ENCODE measurements at places on chromosomes 7 and 10.

DNA sequence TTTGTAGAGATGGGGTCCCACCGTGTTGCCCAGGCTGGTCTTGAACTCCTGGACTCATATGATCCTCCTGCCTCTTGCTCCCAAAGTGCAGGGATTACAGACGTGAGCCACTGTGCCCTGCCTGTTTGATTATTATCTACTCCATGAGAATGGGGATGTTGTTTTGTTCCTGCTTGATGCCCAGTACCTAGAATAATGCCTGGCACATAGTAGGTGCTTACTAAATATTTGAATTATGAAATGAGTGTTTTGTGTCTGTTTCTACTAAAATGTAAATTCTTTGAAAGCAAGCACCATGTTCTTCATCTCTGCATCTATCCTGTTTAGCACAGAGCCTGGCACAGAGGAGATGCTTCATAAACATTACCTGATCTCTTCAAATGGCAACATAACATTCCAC, 40.9 kb downstream of the ZNF783 start:
- DNase-seq: no peak

DNA sequence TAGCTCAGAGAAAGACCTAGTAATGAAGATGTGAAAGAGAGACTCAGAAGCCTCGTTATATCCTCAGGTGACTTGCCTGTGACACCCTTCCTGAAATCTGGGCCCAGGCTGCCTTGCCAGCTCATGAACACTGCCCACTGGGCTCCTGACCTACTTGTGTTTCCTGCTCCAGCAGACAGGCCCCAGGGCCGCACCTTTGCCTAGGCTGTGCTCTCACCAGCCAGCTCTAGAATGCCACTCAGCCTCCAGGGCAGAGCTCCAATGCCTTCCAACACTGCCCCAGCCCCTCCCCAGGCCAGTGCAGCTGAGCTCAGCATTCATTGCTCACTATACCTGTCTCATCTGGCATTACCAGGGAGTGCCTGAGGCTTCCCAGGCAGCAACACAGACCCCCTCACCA, 94.3 kb downstream of the DLG5 start:
- no peak for DNase-seq

- DNase-seq: no peak
Observed at GRCh38 chr10:88271761-88272543, 311.2 kb downstream of the RNLS start.

- no peak for DNase-seq
Observed at GRCh38 chr10:49307921-49308320, 9.0 kb downstream of the C10orf71 start.

- DNase-seq: no peak
Observed at GRCh38 chr7:30164567-30164966, 29.8 kb downstream of the MTURN start.

GRCh38 chr7:41711283-41712064, 8.6 kb upstream of the INHBA start:
- no peak for DNase-seq

- no peak for DNase-seq
Observed at GRCh38 chr7:135299235-135299634, 65.6 kb downstream of the STRA8 start.

GRCh38 chr7:12016439-12016838, 184.4 kb upstream of the THSD7A start:
- no peak for DNase-seq

DNA sequence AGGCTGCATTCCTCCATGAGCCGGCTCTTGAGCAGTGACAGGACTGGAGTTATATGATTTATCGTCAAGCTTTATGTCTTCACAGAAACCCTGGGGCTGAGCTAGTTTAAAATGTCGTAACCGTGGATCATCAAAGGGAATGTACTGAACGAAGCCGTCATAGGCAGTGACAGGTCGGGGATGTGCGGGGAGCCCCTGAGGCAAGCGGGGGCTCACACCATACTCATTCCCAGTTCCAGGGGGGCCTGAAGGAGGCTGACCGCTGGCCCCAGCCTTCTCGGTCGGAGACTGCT, 30.7 kb downstream of the JCAD start:
- no peak for DNase-seq

GRCh38 chr10:88150339-88150738, 286.9 kb downstream of the PTEN start:
- no peak for DNase-seq

GRCh38 chr7:131556909-131557651, 652 bp upstream of the PODXL start:
- no peak for DNase-seq

GRCh38 chr7:159136013-159136412, 8.7 kb downstream of the VIPR2 start:
- no peak for DNase-seq

DNA sequence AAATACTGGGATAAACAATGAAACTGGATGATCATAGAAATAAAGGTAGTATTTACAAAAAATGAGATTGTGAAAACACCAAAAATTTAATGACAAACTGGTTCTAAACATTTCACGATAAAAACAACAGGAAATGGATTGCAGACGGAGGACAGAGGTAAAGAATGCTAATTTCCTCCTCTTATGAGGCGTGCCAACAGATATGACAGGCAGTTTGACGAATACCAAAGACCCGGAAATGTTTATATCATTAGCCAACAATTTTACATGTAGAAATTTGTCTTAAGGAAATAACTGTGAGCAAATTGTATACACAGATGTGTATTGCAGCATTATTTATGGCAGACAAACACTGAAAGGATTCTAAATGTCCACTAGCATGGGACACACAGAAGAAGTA, 162.0 kb upstream of the MGMT start:
- no peak for DNase-seq

GRCh38 chr7:157432957-157433576, 96.3 kb downstream of the DNAJB6 start:
- DNase-seq: peak; percentile 58

- no peak for DNase-seq
Observed at GRCh38 chr10:4051011-4051640, 266.1 kb upstream of the KLF6 start.

DNA sequence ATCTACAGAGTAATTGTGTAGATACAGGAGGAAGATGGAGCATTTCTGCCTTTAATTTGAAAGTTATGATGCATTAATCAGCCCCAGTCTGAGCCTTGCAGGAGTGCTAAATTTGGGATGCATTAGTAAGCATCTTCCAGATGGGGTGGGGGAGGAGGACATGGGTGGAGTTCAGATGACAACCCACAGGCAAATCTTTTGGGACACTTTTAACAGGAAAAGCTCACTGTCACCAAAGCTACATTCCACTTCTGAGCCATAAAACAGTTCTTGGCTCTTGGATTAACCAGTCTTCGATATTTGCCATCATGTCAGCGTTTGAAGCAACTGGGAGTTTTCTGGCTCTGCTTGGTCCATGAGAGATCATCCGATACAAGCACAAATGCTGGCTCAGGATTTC, 121.1 kb downstream of the CXCL12 start:
- DNase-seq: no peak

- DNase-seq: no peak
Observed at GRCh38 chr7:36127075-36127740, 25.8 kb upstream of the EEPD1 start.

GRCh38 chr10:78702186-78702585, 366.6 kb upstream of the ZMIZ1 start:
- no peak for DNase-seq

DNA sequence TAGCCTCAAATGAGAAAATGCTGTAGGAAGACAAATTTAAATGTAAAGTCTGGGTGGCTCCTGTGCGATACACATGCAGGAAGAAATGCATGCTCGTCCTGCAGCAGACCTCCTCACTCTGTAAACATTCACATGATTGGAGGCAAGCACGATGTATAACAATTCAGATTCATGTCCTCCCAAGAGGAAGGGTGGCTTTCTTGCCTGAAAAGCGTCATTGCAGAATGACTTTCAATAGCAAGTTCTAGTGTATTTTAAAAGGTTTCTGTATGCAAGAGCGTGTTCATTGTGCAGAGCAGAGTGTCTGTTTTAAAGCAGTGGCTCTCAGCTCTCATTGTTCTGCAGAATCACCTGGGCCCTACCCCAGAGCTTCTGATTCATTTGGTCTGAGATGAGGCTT, 170.3 kb upstream of the CELF2 start:
- no peak for DNase-seq

DNA sequence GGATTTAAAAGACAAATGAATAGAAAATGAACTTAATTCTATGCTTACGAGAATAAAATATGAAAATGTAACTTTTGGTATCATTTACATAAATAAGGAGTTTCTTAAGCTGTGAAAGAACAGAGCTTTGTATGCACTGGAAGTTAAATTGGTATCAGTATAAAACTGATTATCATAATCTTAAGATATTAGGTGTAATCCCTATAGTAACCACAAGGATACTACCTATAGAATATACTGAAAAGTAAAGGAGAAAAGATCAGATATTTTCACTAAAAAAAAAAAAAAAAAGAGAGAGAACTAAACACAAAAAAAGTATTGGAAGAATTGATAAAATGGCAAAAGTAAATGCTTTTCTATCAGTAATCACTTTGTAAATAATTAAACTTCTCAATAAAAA, 100.1 kb downstream of the TWIST1 start:
- DNase-seq: no peak

GRCh38 chr10:103850572-103850895, 4.8 kb downstream of the SH3PXD2A start:
- no peak for DNase-seq

DNA sequence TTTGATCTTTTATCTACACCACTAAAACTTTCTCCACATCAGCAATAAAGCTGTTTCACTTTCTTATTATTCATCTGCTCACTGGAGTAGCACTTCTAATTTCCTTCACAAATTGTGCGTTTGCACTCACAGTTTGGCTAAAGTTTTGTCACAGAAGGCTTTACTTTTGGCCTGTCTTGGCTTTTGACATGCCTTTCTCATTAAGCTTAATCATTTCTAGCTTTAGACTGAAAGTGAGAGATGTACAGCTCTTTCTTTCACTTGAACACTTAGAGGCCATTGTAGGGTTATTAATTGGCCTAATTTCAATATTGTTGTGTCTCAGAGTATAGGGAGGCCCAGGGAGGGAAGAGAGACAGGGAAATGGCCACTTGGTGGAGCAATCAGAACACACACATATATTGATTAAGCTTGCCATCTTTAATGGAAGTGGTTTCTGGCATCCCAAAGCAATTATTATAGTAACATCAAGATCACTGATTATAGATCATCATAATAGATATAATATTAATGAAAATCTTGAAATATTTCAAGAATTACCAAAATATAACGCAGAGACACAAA, 512.5 kb downstream of the ETV1 start:
- DNase-seq: no peak

- DNase-seq: no peak
Observed at GRCh38 chr7:96647733-96648132, 61.9 kb downstream of the SEM1 start.

GRCh38 chr7:82194016-82194643, 249.4 kb downstream of the CACNA2D1 start:
- DNase-seq: no peak

DNA sequence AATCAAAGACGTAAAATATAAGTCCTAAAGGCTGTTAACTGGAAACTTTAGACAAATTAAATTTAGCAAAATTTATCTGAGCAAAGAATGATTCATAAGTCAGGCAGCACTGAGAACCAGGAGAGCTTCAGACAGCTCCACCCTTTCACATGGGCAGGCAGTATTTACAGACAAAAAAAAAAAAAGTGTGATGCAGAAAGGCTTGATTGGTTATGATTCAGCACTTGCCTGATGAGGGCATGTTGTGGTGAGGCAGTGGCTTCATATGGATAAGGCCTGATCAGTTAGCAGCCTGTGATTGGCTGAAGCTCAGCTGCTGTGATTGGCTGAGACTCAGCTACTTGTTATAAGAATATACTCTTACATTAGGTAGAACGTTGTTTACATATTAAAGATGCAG, 495.4 kb upstream of the POM121L12 start:
- DNase-seq: no peak

DNA sequence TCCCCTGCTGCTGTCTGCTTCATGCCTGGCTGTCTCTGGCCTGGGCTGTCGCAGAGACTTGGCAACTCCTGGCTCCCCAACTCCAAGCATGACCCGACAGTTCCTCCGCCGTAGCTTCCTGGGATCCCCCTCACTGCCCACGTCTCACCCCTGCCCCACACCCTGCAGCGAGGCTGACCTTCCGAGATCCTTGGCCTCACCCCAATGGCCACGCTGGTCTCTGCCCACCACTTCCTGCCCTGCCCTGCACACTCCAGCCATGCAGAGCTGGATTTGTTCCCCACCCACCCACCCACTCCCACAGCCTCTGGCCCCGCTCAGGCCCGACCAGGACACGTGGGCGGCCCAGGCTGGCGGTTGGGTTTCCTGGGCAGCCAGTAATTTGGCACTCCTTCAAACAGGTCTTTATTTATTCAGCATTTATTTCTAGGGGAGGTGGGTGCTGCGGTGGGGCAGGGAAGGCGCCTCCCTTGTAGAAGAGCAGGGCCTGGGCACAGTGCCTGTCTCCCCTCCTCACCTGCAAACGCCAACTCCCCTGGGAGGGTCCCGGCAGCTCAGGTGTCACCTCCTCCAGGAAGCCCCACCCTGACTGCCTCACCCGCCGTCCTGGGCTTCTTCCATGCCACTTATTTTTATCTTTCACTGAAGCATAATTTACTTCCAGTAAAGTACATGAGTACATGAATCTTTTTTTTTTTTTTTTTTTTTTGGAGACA, 25.5 kb downstream of the GTF2IRD1 start:
- DNase-seq: no peak

- no peak for DNase-seq
Observed at GRCh38 chr7:132453826-132454225, 122.4 kb downstream of the PLXNA4 start.

- no peak for DNase-seq
Observed at GRCh38 chr10:72332423-72333111, 22.2 kb downstream of the DNAJB12 start.

- no peak for DNase-seq
Observed at GRCh38 chr7:159020987-159021386, 123.7 kb downstream of the VIPR2 start.

DNA sequence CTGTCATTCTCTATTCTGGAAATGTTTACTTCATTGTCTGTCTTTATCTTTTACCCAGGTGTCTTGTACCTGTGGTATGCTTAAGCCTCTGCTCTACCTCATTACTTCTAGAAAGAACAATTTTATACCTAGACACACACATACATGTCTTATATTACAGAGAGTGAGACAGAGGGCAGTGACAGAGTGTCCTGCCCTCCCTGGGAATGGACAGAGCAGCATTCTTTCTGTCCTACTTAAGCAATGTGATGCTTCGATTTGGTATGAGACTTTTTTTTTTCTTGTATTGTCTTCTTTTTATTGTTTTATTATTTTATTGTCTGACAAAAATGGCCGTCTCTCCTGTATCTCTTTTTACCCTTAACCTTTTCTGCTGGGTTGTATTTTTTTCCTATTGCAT, 286.1 kb downstream of the EXOC4 start:
- DNase-seq: no peak

DNA sequence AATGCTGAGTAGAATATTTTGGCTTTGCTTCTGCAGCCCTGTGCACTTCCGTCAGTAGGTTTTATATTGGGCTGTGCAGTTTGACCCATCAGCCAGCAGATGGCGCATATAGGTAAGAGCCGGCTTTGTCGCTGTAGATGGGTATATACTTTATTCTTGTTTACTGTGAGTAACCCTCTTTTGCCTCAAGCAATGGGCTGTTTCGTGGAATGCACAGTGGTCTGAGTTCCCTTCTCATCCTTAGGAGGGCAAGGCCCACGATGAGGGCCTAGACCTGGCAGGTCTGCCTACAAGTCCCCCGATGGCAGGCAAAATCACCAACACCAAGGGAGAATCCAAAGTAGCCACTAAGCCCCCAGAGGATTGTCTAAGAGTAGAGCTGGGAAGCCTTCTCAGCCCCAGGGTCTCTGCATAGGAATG, 1002.9 kb upstream of the KCND2 start:
- DNase-seq: no peak

Data from stimulated activated CD4-positive, alpha-beta T cell treated with anti-CD3 and anti-CD28 coated beads, Interleukin-12 subunit alpha, Interleukin-12 subunit beta, amount 100 ng/mL, for 24 hours (primary cell).